ENCODE measurements at places on chromosomes 4 and X.

- DNase-seq, result no peak
Measured at GRCh38 chrX:45823536-45823935, 622.9 kb upstream of the DIPK2B start.

GRCh38 chr4:16111533-16111932 lies 27.7 kb upstream of the PROM1 start:
- DNase-seq, result no peak

GRCh38 chr4:58935332-58935731 lies 1825.1 kb upstream of the IGFBP7 start:
- no peak for DNase-seq

GRCh38 chrX:154809939-154810665 lies 4.8 kb upstream of the MPP1 start:
- no peak for DNase-seq

DNA sequence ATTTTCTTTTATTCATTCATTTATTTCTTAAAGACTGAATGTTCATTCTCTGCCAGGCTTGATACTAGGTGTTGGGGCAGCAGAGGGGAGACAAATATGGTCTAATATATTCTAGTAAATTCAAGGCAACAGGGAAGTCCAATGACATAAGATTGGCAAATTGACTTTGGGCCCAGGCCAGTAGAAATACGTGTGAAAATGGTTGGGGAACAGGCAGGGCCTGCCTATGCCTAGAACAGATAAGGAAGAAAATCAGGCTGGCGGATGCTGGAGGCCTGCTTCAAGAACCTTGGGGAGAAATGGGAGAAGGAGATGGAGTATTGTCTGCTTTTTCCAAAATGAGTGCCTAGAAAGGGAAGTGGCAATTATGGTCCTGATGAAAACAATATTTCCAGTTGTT lies 108.6 kb downstream of the RTL5 start:
- no peak for DNase-seq

DNA sequence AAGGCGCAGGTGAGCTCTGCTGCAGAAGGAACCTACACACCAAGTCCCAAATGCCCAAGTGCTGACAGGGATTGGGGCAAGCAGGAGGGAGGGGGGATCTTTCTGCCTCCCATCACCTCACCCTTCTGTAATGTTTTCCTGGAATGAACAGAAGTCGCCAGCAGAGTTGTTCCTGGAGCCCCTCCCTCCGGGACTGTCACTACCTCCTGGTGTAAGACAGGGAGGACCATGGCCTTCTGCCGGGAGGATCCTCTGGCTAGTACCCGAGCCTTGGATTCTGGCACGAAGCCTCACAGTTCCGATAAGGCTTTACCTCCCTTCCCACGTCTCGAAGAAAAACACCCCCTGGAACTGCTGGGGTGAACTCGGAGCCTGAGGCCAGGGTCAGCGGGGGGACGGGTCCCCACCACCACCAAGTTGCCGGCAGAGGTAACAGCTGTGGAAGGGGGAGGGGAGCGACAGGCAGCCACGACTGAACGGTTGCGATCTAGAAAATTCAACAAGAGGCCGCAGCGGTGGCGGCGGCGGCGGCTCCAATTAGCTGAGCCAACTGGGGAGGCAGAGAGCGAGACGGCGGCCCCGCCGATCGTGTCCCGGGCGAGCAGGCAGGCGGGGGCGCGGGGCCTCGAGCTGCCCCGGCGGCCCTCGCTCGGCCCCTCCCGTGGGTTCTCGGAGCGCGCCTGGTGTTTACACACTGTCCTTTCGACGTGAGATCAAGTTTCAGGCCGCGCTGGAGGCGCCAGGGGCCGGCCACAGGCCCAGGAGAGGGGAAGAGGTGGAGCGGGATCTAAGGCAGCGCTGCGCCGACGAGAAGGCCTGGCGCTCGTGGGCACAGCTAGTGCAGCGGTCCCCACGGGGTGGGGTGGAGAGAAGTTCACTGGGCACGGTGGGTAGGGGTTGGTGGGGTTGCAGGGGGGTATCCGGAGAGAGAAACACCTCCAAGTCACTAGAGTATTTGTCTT lies 53.7 kb upstream of the BCOR start:
- no peak for DNase-seq
